Placental pericyte (primary cell): ENCODE measurements at places on chromosomes 16 and 17. TPM values are rescaled to one million over a fixed set of nuclear protein-coding genes. Genes with fewer than 3 reads are reported as not detected.

Gene DUS2
- total RNA-seq: 11.4 and 21.0 TPM in 2 replicates

Gene DOK4
- 37.9 and 46.0 TPM in 2 replicates for total RNA-seq

Gene MAPT
- total RNA-seq: under 0.01 and 0.29 TPM in 2 replicates

Gene ZSCAN10
- total RNA-seq: not detected in 2 replicates

Gene NFAT5
- 46.4 and 57.1 TPM in 2 replicates for total RNA-seq

Gene TBC1D3I
- total RNA-seq: 0.44 TPM in 1 of 2 replicates, not detected in the other

Gene SLC12A3
- not detected in 2 replicates for total RNA-seq

Gene PSMD3
- 112 and 229 TPM in 2 replicates for total RNA-seq

Gene SCN4A
- under 0.01 TPM in 1 of 2 replicates, not detected in the other for total RNA-seq

Gene ADAM11
- 0.22 and 0.57 TPM in 2 replicates for total RNA-seq

Gene EPX
- total RNA-seq: not detected in 2 replicates

Gene CES5A
- not detected in 2 replicates for total RNA-seq

Gene RHOT2
- 56.5 and 67.4 TPM in 2 replicates for total RNA-seq

Gene CCDC144A
- total RNA-seq: 17.9 and 18.2 TPM in 2 replicates

Gene FZD2
- 26.1 and 34.4 TPM in 2 replicates for total RNA-seq

Gene STX8
- total RNA-seq: 41.1 and 44.4 TPM in 2 replicates

Gene TPSB2
- not detected in 2 replicates for total RNA-seq

Gene CAPNS2
- 0.72 and 0.88 TPM in 2 replicates for total RNA-seq

Gene PLD6
- total RNA-seq: 3.4 and 4.8 TPM in 2 replicates

Gene GDPD3
- 0.66 and 1.7 TPM in 2 replicates for total RNA-seq

Gene HOXB8
- not detected in 2 replicates for total RNA-seq

Gene LAT
- 0.72 and 1.1 TPM in 2 replicates for total RNA-seq

Gene STAT5A
- total RNA-seq: 4.6 and 7.7 TPM in 2 replicates

Gene ABCA9
- 2.0 TPM in 2 replicates for total RNA-seq

Gene LLGL2
- 0.57 and 1.8 TPM in 2 replicates for total RNA-seq

Gene SULT1A2
- total RNA-seq: 0.44 TPM in 1 of 2 replicates, not detected in the other

Gene SKA2
- total RNA-seq: 27.4 and 75.2 TPM in 2 replicates

Gene SMIM36
- total RNA-seq: not detected in 2 replicates

Gene IRX3
- 12.7 and 18.2 TPM in 2 replicates for total RNA-seq
